ENCODE measurements at places on chromosomes 6 and 20.

GRCh38 chr20:37381621-37382471, 35.9 kb downstream of the SRC start:
- no peak for DNase-seq

GRCh38 chr6:128914051-128914450, 31.1 kb downstream of the LAMA2 start:
- DNase-seq: no peak

DNA sequence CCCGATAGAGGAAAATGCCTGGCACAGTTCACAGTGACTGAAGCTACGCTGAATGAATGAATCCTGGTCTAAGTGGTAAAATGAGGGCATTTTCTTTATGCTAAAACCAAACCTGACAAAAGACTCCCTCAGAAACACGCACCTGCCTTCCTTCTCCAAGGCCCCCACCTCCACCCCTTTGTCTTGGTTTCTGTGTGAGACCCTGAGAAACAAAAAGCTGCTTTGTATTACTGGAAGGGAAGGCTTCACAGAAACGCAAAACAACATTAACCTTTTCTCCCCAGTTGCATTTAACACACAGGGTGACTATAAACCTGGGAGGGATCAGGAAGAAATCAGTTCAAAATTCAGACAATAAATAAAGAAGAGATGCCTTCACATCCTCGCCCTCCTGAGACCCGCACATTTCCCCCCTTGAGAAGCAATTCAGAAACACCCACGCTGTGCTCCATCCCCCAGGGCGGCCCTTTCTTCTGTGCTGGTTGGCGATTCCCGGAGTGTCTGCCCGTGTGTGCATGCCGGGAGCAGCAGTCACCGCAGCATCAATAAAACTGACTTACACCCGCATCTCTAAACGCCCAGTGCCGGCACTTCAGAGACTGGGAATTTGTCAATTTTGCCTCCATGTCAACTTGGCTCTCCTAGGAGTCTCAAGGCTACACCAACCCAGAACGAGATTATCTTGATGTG, 67.2 kb upstream of the TRAF3IP2 start:
- no peak for DNase-seq

- no peak for DNase-seq
Observed at GRCh38 chr20:61930776-61931475, 134.8 kb downstream of the TAF4 start.

DNA sequence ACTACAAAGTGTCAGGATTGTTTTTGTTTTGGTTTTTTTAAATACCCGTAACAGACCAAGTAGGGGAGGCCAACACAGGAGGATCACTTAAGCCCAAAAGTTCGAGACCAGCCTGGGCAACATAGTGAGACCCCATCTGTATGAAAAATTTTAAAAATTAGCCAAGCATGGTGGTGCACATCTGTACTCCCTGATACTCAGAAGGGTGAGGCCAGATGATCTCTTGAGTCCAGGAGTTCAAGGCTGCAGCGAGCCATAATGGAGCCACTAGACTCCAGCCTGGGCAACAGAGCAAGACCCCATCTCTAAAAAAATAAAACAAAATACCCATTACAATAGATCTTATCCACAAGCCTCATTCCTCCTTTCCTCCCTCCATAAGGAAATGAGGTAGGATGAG, 28.7 kb upstream of the TM9SF4 start:
- DNase-seq: no peak
